ENCODE measurements at places on chromosomes 5 and 9. TPM values are rescaled to one million over a fixed set of nuclear protein-coding genes. Genes with fewer than 3 reads are reported as not detected.

The RIGI gene
- 15.3 TPM for total RNA-seq

The PCDHB10 gene
- not detected for total RNA-seq

The ENTREP1 gene
- total RNA-seq = 4.5 TPM

The CCDC192 gene
- total RNA-seq = not detected

DNA sequence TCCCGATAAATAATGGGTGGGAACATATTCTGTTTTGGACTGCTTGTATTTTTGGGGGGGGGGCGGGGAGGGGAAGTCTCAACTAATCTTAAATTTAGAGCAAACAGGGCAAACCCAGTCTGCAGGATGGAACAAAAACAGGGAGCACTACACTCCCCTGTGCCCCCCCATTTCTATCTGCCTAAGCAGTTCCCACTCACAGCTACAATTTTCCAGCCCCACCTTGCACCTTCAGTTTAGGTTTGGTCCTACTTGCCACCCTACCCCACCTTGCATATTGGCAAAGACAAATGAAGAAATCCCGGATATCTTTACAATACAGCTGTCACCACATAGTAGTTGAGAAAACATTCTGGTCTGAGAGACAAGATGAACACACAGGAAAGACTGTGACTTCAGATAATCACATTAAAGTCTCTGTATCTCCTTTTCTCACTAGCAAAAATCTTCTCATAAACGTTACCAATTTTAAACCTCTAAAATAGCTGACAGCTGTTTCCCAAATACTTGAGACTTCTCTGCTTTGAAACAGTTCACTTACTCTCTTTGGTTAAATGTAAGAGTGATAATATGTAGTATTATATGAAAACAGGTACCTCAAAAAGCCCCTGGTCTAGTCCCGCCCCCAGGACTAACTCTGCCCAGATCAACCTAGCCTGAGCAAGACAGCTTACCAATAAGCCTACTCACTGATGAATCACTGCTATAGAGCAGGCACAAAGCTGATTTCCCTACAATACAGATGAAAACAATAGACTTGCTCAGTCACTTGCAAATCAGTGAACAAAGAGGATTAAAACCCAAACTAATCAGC lies 5.2 kb upstream of the RAPGEF6 start:
- H3K4me3 ChIP-seq = no peak overlapping the region
- H3K27ac ChIP-seq = no peak overlapping the region
- no peaks in the 10 kb centered on the region for H3K27me3 ChIP-seq
- H3K4me1 ChIP-seq = peaks cover 6% of the 10 kb centered on the region
- H3K36me3 ChIP-seq = no peaks in the 10 kb centered on the region
- DNase-seq = no peak

DNA sequence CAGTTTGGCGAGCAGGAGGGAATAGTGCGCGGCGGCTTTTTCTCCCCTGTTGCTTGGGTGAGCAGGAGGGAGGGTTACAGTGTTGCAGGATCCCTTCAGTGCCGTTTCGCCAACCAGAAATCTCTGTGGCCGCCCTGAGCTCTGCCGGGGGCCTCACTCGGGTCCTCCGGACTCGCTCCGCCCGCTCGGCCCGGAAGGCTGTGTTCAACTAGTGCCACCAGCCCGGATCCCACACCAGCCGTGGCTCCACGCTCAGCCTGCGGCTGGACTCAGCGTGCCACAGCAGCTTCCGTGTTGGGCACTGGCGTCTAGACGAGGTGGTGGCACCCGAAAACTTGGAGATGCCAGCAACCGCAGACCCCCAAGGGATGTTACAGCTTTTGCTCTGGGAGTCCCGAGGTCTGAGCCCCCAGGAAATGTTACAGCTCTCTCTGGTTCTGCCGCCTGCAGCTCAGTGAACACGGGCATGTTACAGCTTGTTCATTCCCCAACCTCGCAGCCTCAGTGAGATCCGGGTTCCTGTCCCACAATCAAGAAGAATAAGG lies 16.0 kb upstream of the OR13C9 start:
- no peaks in the 10 kb centered on the region for H3K4me1 ChIP-seq
- no peaks in the 10 kb centered on the region for H3K27me3 ChIP-seq
- H3K36me3 ChIP-seq = no peaks in the 10 kb centered on the region
- no peak overlapping the region for H3K27ac ChIP-seq
- DNase-seq = no peak
- no peak overlapping the region for H3K4me3 ChIP-seq

- no peaks in the 10 kb centered on the region for H3K4me1 ChIP-seq
- H3K36me3 ChIP-seq = no peaks in the 10 kb centered on the region
- H3K4me3 ChIP-seq = no peak overlapping the region
- no peak overlapping the region for H3K27ac ChIP-seq
These were observed 48.8 kb upstream of the SLC25A51 start for GRCh38 chr9:37952731-37953130.

GRCh38 chr5:91141642-91142041 lies 241.5 kb downstream of the ARRDC3 start:
- H3K4me1 ChIP-seq = no peaks in the 10 kb centered on the region
- no peak for DNase-seq
- H3K27ac ChIP-seq = no peak overlapping the region
- no peaks in the 10 kb centered on the region for H3K36me3 ChIP-seq

- DNase-seq = no peak
- no peaks in the 10 kb centered on the region for H3K27me3 ChIP-seq
- H3K27ac ChIP-seq = no peak overlapping the region
- H3K4me1 ChIP-seq = no peaks in the 10 kb centered on the region
- no peak overlapping the region for H3K4me3 ChIP-seq
- H3K36me3 ChIP-seq = no peaks in the 10 kb centered on the region
These were observed 17.4 kb downstream of the ELOVL7 start for GRCh38 chr5:60826653-60827052.

GRCh38 chr9:89441986-89442385 lies 55.9 kb downstream of the SEMA4D start:
- no peak overlapping the region for H3K4me3 ChIP-seq
- DNase-seq = no peak
- H3K27ac ChIP-seq = peak overlapping the region; percentile 65
- no peaks in the 10 kb centered on the region for H3K27me3 ChIP-seq
- H3K4me1 ChIP-seq = peaks cover 50% of the 10 kb centered on the region

GRCh38 chr5:10607666-10608073 lies 43.8 kb downstream of the ANKRD33B start:
- peak overlapping the region; percentile 35 for H3K27ac ChIP-seq
- DNase-seq = peak; percentile 76
- H3K36me3 ChIP-seq = no peaks in the 10 kb centered on the region
- H3K4me1 ChIP-seq = peaks cover 6% of the 10 kb centered on the region
- no peaks in the 10 kb centered on the region for H3K27me3 ChIP-seq
- H3K4me3 ChIP-seq = peak overlapping the region; percentile 9

- no peaks in the 10 kb centered on the region for H3K27me3 ChIP-seq
- H3K4me3 ChIP-seq = no peak overlapping the region
- no peaks in the 10 kb centered on the region for H3K4me1 ChIP-seq
- H3K36me3 ChIP-seq = no peaks in the 10 kb centered on the region
- no peak overlapping the region for H3K27ac ChIP-seq
These were observed 58.0 kb upstream of the ANKRD55 start for GRCh38 chr5:56291079-56291643.

DNA sequence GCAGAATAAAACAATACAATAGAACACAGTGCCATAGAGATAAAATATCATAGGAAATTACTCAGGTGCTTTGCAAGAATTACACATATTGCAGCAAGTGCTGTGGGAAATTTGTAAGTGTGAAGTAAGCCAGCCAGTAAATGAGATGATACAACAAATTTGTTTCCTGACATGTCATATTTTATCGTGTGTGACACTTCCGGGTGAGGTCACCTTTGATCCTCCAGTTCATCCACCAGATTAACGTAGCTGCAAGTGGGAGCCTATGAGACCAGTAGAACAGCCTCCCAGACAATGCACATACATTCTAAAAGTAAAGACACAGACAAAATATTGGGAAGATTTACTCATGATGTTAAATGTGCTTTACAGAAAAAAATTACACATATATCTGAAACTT lies 72.2 kb downstream of the PRDM9 start:
- no peaks in the 10 kb centered on the region for H3K27me3 ChIP-seq
- H3K36me3 ChIP-seq = no peaks in the 10 kb centered on the region
- no peak for DNase-seq

- H3K4me1 ChIP-seq = peaks cover 23% of the 10 kb centered on the region
- H3K27me3 ChIP-seq = no peaks in the 10 kb centered on the region
- peak within 1 kb of the TSS; percentile 50 for H3K4me3 ChIP-seq
- peak within 1 kb of the TSS; percentile 71 for H3K27ac ChIP-seq
- no peaks in the 10 kb centered on the region for H3K36me3 ChIP-seq
These were observed at the start of gene ERAP2 for GRCh38 chr5:96876292-96876850. ERAP2 (plus strand) TSS chr5:96876500; CDS start chr5:96879686, 3,186 bp downstream.
